ENCODE measurements at places on chromosomes 3 and 15.

DNA sequence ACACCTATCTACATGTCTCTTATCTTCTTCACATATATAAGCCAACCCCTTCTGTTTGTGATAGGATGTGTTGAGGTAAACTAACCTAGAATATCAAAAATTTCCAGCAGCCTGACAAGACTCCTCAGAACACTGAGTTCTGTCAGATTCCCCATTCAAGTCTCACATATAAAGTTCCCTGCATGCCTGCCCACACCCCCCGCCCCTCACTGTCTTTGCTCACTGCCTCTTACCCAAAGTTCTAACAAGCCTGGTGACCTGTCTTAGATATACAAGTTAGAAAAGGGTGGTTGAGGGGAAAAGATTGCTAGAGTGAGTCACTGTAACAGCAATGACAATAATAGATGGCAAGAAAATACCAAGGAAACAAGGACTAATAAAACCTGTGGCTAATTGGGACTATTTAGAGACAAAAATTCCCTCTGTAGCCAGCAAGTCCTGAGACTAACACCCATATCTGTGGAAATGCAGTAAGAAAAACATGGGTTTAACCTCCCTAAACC, 40.1 kb downstream of the FBXO22 start:
- no peak for DNase-seq

- no peak for DNase-seq
These were observed 44.3 kb upstream of the POLR2M start for GRCh38 chr15:57662091-57662744.

DNA sequence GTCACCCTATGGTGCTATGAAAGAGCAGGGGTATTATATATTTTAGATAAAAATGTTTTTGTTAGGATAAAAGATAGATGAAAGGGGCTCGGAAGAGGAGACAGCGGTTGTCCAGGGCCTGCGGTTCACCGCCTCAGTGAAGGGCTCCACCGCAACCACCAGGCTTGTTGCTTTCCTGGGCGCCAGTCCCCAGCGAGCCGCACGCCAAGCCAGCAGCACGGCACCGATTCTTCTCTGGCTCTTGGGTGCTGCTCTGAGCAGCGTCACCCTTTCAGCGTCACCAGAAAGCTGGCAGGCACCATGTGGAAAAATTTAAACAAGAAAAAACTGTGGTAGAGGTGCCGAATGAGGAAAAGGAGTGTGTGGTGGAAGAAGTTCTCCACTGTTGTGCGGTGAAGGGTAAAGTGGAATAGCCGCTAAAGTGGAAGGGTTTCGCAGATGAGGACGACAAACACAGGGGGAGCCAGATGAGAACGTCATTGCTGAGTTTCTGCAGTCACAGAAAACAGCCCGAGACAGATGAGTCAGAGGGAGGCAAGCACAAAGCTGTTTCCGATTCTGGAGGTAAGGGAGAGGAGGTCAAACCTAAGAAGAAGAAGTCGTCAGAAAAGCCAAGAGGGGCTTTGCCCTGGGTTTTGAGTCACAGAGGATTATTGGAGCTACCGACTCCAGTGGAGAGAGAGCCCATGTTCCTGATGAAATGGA, 569.2 kb downstream of the ZBBX start:
- DNase-seq, result no peak

- DNase-seq, result no peak
These were observed 48.9 kb upstream of the POLG start for GRCh38 chr15:89383365-89384175.

DNA sequence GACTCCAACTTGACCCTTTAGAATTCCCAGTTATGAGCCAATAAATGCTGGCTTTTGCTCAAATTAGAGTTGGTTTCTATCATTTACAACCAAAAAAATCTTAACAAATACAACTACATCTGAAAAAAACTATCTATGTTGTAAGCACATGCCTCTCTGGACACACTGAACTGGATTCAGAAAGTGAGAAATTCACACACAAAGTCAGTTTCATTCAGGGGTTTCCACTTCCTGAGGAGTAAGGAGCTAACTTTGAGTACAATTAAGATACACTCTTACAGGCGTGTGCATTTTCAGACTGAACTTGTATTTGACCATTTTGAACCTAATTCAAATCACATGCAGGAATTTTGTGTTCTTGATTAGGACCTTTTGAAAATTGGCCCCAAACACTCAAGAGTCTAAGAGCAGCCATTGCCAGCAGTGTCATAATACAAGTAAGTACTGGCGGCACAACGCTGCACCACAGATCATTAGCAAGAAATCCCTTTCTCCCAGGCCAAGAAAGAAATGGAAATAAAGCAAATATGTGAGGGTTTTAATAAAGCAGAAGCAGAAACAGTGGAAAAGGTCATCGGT, 31.2 kb downstream of the LINS1 start:
- DNase-seq, result no peak

DNA sequence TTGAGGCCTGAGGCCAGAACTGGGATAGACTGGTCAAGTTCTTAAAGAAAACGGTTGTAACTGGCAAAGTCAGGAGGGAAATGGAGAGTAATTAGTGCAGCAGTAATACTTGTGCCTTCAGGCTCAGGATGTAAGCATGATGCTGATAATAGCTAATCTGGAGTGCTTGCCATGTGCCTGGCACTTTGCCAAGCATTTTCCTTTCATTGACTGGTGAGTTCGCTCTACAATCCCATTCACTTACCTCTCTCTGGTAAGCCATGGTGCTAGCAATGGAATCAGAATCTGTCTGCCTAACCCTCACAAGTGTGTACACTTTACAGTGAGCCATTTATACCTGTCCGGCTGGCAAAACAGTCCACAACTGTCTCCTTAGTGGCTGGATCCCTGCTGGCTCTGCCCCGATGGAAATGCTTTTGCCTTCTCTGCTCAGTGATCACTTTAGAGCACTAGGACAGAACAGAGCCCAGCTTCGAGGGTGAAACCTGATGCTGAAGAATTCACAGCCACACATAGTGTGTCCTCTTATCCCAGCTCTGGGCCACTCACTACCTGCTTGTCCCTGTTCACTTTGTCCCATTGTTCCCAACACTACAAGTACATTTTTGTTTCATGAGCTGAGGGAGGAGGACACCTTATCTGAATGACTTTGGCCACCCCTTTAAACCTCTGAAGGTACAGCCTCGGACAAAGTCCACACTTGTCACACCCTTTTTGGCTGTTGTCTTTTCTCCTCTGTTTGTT, 10.3 kb downstream of the CHP1 start:
- DNase-seq, result no peak

- DNase-seq, result no peak
These were observed 274.7 kb downstream of the RPLP1 start for GRCh38 chr15:69727121-69727924.

DNA sequence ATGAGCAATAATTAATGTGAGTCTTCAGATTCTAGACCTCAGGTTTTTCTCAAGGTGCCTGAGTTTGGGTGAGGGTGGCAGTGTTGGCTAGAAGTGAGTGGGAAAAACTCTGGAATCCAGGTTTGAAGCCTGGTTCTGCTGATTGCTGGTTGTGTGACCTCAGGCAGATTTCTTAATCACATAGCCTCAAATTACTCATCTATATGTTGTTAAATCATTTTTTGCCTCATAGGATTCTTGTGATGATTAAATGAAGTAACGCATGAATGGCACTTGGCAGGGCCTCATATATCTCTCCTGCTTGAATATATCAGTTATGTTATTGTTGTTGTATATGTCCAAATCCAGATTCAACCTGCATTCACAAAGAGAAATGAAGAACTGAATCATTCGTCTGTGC, 60.5 kb downstream of the NR2F2 start:
- DNase-seq, result no peak

DNA sequence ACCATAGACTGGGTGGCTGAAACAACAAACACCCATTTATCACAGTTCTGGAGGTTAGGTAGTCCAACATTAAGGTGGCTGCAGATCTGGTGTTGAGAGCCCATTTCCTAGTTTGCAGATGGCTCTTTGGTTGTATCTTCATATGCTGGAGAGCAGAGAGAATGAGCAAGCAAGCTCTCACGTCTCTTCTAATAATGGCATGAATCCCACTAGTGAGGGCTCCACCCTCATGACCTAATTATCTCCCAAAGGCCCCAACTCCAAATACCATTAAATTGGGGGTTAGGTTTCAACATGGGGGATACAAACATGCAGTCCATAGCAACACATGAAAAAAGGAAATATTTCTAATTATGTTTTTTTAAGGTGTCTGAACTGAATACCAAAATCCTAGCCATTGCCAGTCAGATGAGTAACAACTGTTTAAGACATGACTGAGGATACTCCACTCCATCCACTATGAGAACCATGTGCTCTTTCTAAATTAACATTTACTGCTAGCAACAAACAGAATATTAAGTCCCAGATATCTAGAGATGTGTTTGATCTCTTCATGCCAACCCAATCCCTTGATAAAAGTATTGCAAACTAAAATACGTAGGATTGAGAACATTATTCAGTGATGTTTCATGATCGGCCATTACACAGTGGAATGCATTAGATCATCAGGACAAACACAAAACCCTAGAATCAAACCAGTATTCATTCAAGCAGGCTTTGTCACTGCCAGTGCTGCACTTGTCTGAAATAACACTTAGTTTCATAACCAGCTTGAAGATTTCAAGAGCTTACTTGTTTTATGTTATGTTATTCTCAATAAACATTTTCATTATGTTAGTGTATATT, 340.3 kb downstream of the SLC9A9 start:
- DNase-seq, result no peak

- no peak for DNase-seq
These were observed 247.2 kb downstream of the ZIC4 start for GRCh38 chr3:147159141-147159540.

DNA sequence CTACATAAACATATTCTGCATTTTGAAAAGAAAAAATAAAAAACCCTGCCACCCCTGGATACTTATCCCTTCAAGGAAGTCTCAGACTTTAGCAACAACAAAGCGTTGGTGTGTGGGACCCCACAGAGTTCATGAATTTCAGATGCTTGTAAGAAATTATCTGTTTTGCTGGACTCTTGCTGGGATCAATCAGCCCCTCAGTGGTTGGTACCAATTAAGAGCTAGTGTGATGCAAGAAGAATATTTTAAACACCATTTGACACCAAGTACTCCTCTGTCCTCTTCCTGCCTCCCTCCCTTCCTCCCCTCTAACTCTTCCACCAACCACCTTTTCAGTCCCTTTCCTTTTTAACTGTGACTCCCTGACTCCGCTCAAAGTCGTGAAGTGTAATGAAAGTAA, 51.5 kb downstream of the SST start:
- no peak for DNase-seq

DNA sequence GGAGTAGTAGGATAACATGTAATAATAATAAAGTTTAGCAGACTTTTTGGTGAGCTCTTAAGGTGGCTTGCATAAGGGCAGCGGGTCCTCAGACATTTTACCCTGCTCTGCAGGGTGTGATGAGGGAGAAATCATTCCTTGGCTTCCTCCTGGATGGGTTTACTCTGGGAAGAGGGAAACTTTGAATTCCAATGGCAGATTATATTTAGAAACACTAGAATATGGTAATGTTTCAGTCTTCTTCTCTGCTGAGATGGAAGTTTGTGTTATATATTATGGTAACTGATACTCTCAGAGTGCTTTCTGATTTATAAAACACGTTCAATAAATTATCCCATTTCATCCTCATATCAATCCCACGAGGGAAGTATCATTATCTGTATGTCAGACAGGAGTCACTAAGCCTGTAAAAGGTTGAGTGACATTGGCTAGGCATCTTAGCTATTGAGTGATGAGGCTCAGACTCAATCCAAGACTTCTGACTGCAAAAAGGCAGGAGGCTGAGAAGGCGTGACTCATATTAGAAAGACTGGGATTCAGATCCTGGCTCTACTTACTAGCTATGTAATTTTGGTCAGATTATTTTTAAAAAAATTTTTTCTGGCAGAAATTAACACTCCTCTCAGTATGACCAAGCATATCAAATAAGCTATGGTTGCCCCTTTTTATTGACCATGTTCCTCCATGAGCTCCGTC, 19.3 kb downstream of the PDIA5 start:
- no peak for DNase-seq

DNA sequence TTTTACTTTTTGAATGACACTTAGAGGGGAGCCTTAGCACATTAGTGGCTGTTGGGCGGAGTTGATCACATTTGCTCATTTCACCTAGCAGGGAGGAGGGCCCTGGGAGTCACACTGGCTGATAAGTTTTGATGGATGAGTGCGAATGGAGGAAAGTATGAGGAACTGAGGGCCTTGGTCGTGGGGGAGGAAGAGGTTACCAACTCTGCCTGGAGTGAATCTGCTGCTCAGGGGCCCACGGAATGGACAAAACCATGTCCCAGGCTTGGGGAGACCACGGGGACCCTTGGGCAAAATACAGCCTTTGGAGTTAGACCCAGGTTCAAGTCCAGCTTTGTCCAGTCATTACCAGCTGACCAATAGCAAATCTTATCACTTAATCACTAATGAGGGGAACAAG, 5.1 kb upstream of the FLNB start:
- no peak for DNase-seq

- DNase-seq, result no peak
These were observed 380.2 kb downstream of the ULK4 start for GRCh38 chr3:41581700-41582099.

DNA sequence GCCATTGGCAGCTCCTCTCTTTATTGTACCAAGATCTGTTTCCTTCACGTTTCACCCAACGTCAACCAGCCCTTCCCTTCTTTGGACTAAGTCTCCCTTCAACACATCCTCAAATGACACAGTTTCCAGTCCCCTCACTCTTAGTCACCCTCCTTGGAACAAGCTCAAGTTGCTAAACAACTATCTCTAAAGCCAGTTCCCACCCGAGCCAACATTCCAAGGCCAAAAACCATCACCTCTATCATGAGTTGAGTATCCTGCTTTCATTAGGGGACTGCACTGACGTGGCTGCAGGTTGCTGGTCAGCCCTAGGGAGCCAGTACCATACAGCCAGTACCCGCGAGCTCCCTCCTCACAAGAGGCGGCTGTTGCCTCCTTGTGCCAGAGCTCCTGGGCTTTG, 73.8 kb downstream of the LIPC start:
- no peak for DNase-seq

GRCh38 chr3:89923921-89924610, 816.6 kb downstream of the EPHA3 start:
- DNase-seq, result no peak

GRCh38 chr15:82118040-82118439, 72.2 kb upstream of the MEX3B start:
- DNase-seq, result no peak

DNA sequence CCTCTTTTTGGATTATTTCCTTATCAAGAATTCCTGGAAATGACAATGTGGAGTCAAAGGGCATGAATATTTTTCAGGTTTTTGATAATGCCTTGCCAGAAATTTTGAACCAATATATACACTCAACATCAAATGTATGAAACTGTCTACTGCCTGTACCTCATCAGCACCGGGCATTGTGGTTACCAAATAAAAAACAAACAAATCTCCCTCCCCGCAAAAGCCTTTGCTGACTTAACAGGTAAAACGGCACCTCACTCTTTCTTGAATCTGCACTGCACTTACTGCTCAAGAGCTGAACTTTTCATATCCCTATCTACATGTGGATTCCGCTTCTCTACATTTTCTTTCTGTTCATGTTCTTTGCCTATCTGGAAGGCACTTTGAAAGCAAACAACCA, 134.5 kb upstream of the PRICKLE2 start:
- DNase-seq, result no peak

Measured in SIG-M5 (cell line).